NAMALWA (cell line): ENCODE measurements at places on chromosomes 2 and 18.

DNA sequence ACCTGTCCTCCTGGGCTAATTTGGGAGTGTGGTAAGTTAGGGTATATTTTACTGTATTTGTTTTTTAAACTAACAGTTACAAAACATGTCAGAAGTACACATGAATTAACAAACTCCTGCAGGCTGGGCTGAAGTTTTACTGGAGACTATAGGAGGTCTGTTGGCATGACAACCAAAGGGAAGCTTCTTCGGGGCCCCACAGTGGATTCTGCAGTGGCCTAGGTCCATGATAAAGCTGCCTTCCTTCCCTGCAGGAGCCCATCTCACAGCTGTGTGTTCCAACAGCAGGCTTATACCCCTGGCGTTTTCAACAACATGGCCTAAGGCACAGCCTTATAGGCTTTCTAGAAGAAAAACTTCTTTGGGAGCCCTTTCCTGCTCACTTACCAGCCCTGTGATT is 128.0 kb upstream of the SETBP1 start:
- DNase-seq, result no peak

GRCh38 chr2:229387866-229388265 is 116.8 kb upstream of the PID1 start:
- DNase-seq, result no peak

- DNase-seq, result no peak
Measured at GRCh38 chr2:26752656-26753055, 11.4 kb upstream of the SLC35F6 start.

- no peak for DNase-seq
Measured at GRCh38 chr2:204251158-204251997, 293.9 kb upstream of the PARD3B start.

- no peak for DNase-seq
Measured at GRCh38 chr2:200748779-200749178, 62.9 kb upstream of the BZW1 start.

GRCh38 chr2:213279971-213280370 is 4.3 kb upstream of the SPAG16 start:
- no peak for DNase-seq

DNA sequence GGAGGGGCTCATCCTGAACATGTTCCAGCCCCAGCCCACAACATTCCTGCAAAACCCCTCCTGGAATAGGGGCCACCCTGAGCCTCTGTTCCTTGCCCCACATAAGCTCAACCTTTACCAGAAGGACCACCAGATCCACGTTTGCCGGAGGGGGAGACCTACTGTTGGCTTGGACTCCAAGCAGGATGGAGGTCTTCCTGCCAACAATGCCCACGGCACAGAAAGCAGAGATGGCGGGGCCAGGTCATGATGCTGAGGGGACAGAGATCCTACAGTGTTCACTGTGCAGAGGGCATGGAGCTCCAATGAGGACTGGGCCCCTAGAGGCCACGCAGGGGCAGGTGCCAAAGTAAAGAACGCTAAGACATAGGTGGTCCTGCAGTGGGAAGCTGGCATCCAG is 98.5 kb upstream of the RAB6C start:
- DNase-seq, result no peak

GRCh38 chr18:25061395-25061794 is 290.6 kb downstream of the ZNF521 start:
- DNase-seq, result no peak

DNA sequence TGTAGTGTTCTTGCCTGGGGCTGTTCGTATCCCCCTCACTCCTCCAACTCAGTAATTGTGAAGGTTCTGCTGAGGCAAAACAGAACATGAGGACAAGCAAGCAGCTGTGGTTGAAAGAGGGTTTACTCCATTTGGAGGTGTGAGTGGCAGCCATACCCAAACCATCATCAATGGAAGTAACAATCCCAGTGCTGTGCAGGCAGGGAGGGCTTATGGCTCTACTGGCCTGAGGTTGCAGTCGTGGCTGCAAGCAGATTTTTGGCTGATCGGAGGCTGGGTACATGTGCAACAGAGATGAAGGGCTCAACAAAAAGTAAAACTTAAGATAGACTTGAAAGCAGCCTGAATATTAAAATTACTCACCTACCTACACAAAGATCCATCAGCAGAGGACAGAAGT is 13.2 kb downstream of the SRSF7 start:
- DNase-seq, result no peak

GRCh38 chr2:86563650-86564061 is 413 bp upstream of the CHMP3 start:
- no peak for DNase-seq
